ENCODE measurements at places on chromosomes 11 and 22.

- DNase-seq = peak; percentile 36
Measured at GRCh38 chr11:13962562-13963168, at the start of gene SPON1. TSS of gene SPON1 (plus strand) at chr11:13962723. CDS start at chr11:13962905, 182 bp downstream.

- DNase-seq = no peak
Measured at GRCh38 chr11:57303990-57304579, 20.7 kb downstream of the TNKS1BP1 start.

DNA sequence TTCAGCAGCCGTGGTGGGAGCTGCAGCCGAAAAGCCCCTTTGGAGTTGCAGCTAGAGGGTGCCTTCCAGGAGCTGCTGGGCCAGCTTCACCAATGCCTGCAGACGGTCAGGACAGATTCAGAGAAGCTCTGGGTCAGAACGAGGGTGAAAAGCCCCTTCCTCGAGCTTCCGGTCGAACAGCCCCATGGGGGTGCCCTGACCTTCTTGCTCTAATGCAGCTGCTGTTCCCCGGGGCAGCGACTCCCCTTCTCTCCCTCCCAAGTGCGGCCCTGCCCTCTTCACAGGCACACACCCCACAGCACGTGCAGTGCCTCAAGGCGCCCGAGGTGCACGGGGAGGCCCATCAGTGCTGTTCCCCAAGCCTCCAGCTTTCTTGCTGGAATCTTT is 9.6 kb upstream of the IFITM3 start:
- no peak for DNase-seq

DNA sequence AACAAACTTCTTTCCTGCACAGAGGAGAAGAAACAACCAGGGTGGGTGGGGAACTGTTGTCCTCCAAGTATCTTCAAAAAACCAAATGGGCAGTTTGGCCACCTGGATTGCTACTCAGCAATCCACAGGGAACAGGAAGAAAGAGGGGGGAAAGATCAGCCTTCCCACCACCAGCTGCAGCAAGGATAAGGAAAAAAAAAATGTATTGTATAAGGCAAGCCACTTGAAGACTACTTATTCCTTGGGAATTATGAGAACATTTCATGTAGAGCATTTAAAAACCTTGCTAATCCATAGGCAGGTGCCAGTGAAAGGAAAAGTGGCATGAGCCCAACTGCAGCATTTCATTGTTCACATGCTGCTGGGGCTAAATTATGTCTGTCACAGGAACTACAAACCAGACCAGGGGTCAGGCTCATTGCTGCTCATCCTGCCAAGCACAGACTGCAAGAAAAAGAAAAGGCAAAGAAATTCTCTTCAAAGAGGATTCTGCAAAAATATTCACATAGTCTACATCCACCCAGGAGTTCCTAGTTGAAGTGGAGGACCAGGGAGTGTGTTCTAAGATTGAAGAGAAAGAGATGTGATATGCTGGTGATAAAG is 2.2 kb downstream of the RAB30 start:
- no peak for DNase-seq

DNA sequence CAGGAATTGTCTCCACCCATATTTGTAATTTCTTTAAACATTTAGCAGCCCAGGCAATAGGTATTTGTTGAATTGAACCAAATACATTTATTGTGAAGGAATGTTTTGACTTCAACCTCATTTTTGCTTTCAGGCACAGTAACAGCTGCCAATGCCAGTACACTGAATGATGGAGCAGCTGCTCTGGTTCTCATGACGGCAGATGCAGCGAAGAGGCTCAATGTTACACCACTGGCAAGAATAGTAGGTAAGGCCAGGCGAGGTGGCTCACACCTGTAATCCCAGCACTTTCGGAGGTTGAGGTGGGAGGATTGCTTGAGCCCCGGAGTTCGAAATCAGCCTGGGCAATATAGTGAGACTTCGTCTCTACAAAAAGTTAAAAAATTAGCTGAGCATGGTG is 20.9 kb downstream of the ACAT1 start:
- no peak for DNase-seq

Data from T-helper 1 cell (primary cell).